ENCODE measurements at places on chromosomes 2 and 18. TPM values are rescaled to one million over a fixed set of nuclear protein-coding genes. Genes with fewer than 3 reads are reported as not detected.
A peak's percentile ranks its signal among the peaks of the same experiment; 100 is the strongest.

DNA sequence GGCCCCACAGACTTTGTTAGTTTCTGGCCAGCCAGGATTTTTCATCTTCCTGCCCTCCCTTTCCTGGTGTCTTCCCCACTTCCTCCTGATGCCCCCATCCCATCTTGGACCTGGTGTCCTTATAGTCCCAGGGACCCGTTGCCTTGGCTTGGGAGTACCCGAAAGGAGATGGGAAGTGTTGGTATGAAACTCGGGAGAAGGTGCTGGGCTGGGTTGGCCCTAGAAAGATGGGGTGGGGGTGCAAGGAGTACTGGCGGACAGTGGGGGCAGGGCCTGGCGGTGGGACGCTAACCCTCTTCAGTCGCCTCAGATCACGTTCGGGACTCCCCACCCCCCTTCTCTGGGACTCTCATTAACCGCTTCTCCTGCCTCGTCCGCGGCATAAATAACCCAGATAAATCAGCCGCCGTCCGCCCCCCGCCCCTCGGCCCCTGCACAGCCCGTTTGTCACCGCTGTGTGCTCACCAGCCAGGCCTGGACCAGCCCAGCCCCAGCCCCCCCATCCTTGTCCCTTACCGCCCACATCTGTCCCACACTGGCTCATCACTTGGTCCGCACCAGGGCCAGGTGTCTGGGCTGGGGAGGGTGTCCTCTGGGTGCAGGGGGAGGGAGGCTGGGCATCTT, 3.7 kb upstream of the ASIC4 start:
- no peak overlapping the region for H3K4me3 ChIP-seq
- no peak overlapping the region for H3K27ac ChIP-seq
- H3K36me3 ChIP-seq, result no peaks in the 10 kb centered on the region

SAG gene
- total RNA-seq, result not detected

ARL6IP6 gene
- total RNA-seq, result 51.8 TPM

GRCh38 chr2:154882725-154883124, 184.2 kb downstream of the KCNJ3 start:
- no peak overlapping the region for H3K4me3 ChIP-seq
- DNase-seq, result no peak
- H3K36me3 ChIP-seq, result no peaks in the 10 kb centered on the region
- H3K27ac ChIP-seq, result no peak overlapping the region
- no peaks in the 10 kb centered on the region for H3K4me1 ChIP-seq
- no peaks in the 10 kb centered on the region for H3K27me3 ChIP-seq

DNA sequence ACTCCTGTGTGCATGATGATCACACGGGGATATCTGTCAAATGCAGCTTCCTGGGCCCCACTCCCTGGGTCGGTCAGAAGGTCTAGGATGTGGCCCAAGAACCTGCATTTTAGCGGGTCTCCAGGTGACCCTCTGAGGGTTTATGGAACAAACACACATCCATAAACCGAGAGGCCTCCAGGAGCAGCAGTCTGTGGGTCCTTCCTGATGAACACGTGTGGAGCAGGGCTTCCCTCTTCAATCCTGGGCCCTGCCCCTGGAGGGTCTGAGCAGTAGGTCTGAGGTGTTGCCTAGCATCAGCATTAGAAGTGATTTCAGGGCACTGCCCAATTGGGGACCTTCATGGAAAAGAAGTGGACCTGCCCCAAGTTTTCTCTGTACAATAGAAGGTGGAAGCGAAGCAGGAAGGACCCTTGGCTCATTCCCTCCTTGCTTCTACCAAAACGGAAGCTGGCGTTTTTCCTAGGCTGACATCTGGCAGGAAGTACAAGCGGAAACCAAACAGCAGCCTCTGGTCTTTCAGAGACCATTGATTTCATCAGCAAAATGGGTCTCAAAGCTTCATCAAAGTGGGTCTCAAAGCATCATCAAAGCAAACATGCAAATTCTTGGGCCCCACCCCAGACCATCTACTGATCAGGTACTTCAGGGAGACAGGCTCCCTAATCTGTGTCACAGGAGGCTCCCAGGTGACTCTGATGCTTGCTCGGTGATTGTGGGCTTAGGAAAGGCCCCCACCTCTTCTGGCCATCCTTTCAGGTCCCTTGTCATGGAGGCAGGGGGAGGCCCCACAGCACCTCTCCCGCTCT, 30.7 kb downstream of the INO80C start:
- no peak overlapping the region for H3K4me3 ChIP-seq
- H3K27ac ChIP-seq, result no peak overlapping the region
- H3K27me3 ChIP-seq, result no peaks in the 10 kb centered on the region

ACADL gene
- total RNA-seq, result not detected

GRCh38 chr18:35917043-35917442, 55.4 kb upstream of the RMP24 start:
- DNase-seq, result no peak
- no peaks in the 10 kb centered on the region for H3K27me3 ChIP-seq
- H3K36me3 ChIP-seq, result no peaks in the 10 kb centered on the region
- H3K27ac ChIP-seq, result no peak overlapping the region
- no peaks in the 10 kb centered on the region for H3K4me1 ChIP-seq

DNA sequence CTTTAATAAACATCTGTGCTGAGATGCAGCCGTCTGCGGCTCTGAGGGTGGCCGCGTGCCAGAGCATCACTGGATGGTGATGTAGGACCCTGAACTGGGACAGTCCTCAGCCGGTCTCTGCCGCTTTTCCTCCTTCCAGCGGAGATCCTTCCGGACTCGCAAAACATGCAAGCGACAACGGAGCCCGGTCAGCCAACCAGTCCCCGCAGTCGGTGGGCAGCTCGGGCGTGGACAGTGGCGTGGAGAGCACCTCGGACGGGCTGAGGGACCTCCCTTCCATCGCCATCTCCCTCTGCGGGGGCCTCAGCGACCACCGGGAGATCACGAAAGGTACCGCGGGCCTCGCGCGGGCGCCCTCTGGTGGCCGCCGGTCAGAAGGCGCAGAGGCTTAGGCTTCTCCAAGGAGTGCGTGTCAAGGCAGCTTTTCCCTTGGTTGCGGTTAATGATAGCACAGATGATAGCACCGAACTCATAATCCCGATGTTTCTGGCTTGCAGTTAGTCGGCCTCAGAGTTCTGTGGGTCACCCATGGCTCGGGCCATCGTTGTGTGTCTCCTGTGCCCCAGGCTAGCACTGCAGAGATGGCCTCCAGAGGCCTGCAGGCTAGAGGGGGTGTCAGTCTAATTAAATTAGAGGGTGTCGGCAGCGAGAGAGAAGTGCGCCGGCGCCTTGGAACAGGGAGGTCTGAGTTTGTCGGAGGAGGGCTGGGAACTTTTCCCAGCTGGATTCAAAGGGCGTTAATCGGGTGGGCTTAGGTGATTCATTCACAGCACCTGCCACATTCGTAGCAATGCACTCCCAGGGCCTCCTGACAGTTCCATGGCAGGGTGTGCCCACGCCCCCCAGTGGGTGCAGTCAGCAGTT, 38.5 kb downstream of the LPIN1 start:
- peaks cover 5% of the 10 kb centered on the region for H3K4me1 ChIP-seq
- H3K36me3 ChIP-seq, result peaks cover 75% of the 10 kb centered on the region
- H3K27me3 ChIP-seq, result no peaks in the 10 kb centered on the region
- H3K27ac ChIP-seq, result no peak overlapping the region
- no peak overlapping the region for H3K4me3 ChIP-seq

- no peak overlapping the region for H3K27ac ChIP-seq
- H3K4me1 ChIP-seq, result peaks cover 25% of the 10 kb centered on the region
- no peak for DNase-seq
Measured at GRCh38 chr2:43321446-43321845, 95.0 kb upstream of the ZFP36L2 start.

LDAH gene
- 28.2 TPM for total RNA-seq

DNA sequence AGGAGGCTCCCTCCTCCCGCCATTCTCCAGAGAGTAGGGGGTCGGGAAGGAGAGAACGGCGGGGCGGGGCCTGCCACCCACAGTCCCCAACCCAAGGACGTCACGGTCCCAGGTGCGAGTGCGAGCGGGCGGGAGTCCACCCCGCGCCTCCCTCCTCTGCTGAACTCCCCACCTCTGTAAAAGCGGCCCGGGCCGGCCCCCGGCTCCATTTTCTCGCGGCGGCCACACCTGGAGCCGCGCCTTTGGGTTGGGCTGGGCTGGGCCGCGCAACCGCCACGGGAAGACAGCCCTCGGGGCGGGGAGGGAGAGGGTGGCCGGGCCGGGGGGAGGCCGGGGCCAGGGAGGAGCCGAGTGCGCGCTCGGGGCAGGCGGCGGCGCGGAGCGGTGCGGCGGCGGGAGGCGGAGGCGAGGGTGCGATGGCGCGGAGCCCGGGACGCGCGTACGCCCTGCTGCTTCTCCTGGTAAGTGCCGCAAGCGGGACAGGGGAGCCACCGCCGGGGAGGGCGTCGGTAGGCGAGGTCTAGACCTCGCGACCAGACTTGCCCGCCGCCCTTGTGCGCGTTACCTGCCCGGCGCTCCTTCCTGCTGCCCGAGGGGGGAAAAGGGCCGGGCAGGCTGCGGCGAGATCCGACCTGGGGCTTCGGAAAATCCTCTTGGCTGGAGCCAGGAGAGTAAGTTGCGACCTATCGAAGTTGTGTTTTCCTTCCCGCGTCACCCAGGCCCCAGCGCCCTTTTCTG, at the start of gene DSG2:
DSG2 (plus strand) TSS at position 342 of the 738 bp plus-strand sequence; CDS start at position 417, 75 bp downstream.
- H3K36me3 ChIP-seq, result peaks cover 4% of the 10 kb centered on the region
- H3K27me3 ChIP-seq, result no peaks in the 10 kb centered on the region
- H3K4me1 ChIP-seq, result peaks cover 5% of the 10 kb centered on the region
- peak within 1 kb of the TSS; percentile 61 for H3K27ac ChIP-seq

DNA sequence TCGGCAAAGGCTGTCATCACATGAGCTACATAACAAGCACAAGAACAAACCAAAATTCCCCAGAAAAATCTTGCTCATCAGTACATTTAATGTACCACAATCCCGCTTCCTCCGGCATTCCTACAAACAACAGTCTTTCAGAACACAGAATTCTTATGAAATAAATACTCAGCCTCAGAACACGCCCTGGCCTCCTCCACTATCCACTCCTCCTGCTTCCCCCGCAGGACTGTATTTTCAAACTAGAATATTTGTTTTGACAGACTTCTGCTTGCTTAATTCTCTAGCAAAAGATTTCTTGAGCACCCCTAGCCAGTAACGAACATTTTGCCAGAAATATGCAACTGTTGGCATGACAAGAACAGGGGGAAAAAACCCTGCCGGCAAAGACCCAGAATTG, 131.2 kb downstream of the THADA start:
- peak; percentile 68 for DNase-seq
- peaks cover 71% of the 10 kb centered on the region for H3K4me1 ChIP-seq
- no peaks in the 10 kb centered on the region for H3K36me3 ChIP-seq
- H3K27me3 ChIP-seq, result no peaks in the 10 kb centered on the region

SKOR2 gene
- not detected for total RNA-seq

- DNase-seq, result no peak
- no peaks in the 10 kb centered on the region for H3K36me3 ChIP-seq
- H3K4me3 ChIP-seq, result no peak overlapping the region
Measured at GRCh38 chr2:35428548-35428947, 927.0 kb upstream of the CRIM1 start.

DNA sequence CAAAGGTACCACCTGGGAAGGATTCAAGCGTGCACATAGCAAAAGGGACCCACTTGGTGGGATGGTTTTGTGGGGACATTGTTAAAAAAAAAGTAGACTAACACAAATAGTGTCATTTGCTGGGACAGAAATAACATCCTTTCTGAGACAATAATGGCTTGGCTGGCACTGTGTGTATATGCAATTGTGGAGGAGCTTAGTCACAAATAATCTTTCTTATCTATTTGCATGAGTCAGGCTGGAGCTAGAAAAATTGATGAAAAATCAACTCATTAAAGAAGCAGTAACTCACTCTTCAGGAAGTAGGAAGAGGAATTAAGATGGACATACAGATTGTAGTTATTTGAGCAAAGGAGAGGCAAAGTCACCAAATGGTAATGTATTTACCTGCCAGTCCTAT, 29.5 kb upstream of the ITGB6 start:
- peaks cover 40% of the 10 kb centered on the region for H3K4me1 ChIP-seq
- H3K27me3 ChIP-seq, result no peaks in the 10 kb centered on the region
- no peaks in the 10 kb centered on the region for H3K36me3 ChIP-seq
- DNase-seq, result peak; percentile 44

- no peaks in the 10 kb centered on the region for H3K27me3 ChIP-seq
- peaks cover 21% of the 10 kb centered on the region for H3K4me1 ChIP-seq
- peak; percentile 47 for DNase-seq
- peak within 1 kb of the TSS; percentile 43 for H3K27ac ChIP-seq
- H3K4me3 ChIP-seq, result peak within 1 kb of the TSS; percentile 48
Measured at GRCh38 chr2:37344453-37345361, at the start of gene QPCT. TSS of gene QPCT (plus strand) at chr2:37344630. CDS start at chr2:37344732, 102 bp downstream.

DNA sequence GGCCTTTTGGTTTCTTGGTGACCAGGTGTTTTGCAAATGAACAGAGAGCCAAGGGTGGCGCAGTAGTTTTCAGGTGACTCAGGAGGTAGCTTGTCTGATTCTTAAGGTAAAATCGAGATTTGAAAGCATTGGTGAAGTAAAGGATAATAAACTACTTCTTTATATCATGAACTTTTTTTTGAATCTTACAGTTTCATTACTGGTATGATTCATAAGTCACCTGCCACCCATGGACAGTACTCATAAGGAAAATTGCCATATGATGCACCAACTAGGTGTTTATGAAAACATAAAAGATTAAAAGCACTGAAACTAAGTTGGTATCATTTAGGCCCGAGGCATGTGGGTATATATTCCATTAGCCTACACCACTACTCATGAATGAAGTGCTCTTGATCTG, 84.1 kb upstream of the MGAT5 start:
- H3K4me1 ChIP-seq, result no peaks in the 10 kb centered on the region
- no peak overlapping the region for H3K27ac ChIP-seq
- no peak for DNase-seq
- no peaks in the 10 kb centered on the region for H3K27me3 ChIP-seq
- no peaks in the 10 kb centered on the region for H3K36me3 ChIP-seq

- no peak overlapping the region for H3K27ac ChIP-seq
- no peaks in the 10 kb centered on the region for H3K36me3 ChIP-seq
- no peak overlapping the region for H3K4me3 ChIP-seq
- H3K27me3 ChIP-seq, result no peaks in the 10 kb centered on the region
Measured at GRCh38 chr2:155815851-155816250, 516.7 kb downstream of the NR4A2 start.

DNA sequence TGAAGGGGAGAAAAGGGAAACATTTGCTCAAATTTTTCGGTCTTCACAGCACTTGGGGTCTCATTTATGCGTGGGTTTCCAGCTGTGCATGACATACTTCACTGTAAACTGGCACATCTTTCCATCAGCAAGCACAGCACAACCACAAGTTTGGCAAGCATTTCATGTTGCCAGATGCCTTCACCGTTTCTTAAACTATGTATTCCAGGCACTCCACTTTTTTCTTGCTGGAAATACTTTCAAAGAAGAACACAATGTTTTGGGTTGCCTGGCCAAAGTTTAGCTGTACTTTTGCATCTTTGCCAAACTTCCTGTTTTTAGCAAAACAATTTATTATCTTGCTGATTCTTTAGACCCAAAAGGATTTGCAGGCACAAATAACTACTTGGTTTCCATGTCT, 194.6 kb upstream of the MEIS1 start:
- DNase-seq, result no peak
- H3K4me1 ChIP-seq, result no peaks in the 10 kb centered on the region
- H3K4me3 ChIP-seq, result no peak overlapping the region
- no peaks in the 10 kb centered on the region for H3K36me3 ChIP-seq

GRCh38 chr2:178199334-178199733, 5.0 kb downstream of the OSBPL6 start:
- no peak for DNase-seq
- H3K4me3 ChIP-seq, result no peak overlapping the region
- H3K4me1 ChIP-seq, result peaks cover 12% of the 10 kb centered on the region
- no peak overlapping the region for H3K27ac ChIP-seq
- peaks cover 18% of the 10 kb centered on the region for H3K27me3 ChIP-seq

All from SJSA1 (cell line).